PC-3 (cell line): ENCODE measurements at places on chromosomes 6 and 20. TPM values are rescaled to one million over a fixed set of nuclear protein-coding genes. Genes with fewer than 3 reads are reported as not detected.

DNA sequence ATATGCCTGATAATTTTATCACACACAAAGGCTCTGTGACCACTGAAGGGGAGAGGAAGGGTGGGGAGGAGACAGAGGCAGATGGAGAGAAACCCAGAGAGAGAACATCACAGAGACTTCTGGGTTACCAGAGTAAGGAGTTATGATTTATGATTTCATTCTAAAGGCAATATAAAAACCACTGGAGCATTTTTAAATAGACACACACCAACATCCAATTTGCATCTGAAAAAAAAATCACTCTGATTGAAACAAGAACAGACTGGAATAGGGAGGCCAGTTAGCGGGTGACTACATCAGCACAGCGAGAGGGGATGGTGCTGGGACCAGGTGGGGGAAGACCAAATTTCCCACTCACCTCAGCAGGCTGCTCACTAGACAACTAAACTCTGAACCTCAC, 104.8 kb downstream of the AGPAT4 start:
- DNase-seq = no peak

GRCh38 chr20:4020256-4020655, 4.9 kb upstream of the RNF24 start:
- no peak for DNase-seq

DNA sequence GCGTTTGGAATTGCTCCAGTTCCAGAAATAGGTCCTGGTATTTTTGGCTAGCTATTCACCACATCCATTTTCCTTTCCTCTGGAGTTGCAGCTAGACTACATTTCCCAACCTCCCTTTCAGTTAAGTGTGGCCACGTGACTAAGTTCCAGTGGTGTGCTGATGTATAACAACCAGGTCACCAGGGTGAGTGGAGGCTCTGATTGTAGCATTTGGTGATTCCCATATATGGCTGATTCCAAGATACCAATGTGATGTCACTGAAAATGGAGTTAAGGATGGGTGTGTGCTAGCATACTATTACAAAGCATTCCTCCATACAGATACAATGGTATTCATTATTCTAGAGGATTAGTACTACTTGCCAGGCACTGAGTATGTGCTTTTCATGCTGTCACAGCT, 49.7 kb upstream of the STK35 start:
- DNase-seq = no peak

GRCh38 chr6:166494757-166495486, 91.6 kb downstream of the RAMACL start:
- no peak for DNase-seq

DNA sequence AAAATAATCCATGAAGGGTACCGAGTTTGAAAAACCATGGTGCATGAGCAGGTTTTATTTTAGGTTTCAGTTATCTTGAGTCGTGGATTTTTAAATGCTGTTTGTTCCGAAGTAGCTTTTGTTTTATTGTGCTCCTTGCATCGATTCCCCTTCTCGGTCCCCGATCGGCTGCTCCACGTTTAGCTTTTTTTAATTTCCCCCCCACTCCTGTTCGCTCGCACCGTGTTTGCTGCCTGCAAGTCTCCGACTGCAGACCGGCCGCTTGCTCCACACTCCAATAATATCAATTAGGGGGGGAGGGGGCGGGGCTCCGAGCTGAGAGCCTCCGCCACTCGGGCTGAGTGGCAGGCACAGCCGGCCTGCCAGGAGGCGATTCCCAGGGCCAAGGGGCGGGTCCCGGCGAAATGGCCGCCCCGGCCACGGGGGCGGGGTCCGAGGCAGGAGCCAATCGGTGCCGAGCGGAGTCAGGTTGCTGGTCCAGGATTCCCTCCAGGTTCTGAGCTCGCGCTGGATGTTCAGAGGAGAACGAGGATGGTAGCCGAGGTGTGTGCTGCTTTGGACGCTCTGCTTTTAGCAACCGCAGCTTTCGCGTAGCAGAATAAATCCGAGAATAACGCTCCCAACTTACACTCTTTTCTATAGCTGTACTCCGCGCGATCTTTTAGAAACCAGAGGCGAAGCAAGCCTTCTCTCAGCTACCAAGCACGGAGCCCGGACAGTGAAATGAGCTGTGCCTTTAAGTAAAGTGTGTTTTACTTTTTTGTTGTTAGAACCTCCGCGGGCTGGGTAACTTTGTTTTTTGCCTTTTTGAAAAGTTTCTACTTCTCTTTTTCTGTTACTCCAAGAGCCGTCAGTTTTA, at the start of gene EPHA7:
TSS of gene EPHA7 (minus strand) at position 256 of the 859 bp plus-strand sequence. CDS start at position 38, 218 bp downstream.
- peak; percentile 93 for DNase-seq

DNA sequence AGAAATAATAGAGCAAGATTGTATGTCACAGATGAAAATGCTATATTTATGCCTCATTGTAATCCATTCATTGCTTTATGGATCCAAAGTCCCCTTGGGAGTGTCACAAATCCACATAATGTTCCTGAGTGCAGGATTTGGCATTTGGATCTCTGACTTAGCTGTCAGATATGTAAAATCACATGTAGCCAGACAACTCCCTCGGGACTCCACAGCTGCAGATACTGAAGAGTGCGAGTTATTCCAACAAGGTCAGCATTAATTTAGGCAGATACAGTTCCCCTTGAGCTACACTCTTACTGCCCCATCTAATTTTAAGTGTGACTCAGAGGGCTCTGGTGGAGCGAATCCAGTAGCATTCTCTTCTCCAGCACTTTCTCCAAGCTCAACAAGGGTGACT, 433.2 kb downstream of the CD83 start:
- no peak for DNase-seq

GRCh38 chr20:20206788-20207187, 154.5 kb downstream of the CFAP61 start:
- DNase-seq = no peak

- DNase-seq = no peak
These were observed 24.1 kb downstream of the HLA-E start for GRCh38 chr6:30513451-30513850.

ASIP gene
- not detected in 2 replicates for total RNA-seq

SLC17A2 gene
- total RNA-seq = not detected in 2 replicates

CRISP2 gene
- total RNA-seq = not detected in 2 replicates

- DNase-seq = peak; percentile 4
These were observed 154.9 kb upstream of the MLN start for GRCh38 chr6:33958526-33959328.
